ENCODE measurements at places on chromosomes 3 and 15.

GRCh38 chr3:5292512-5292911 lies 105.0 kb downstream of the EDEM1 start:
- DNase-seq = no peak

- no peak for DNase-seq
Observed at GRCh38 chr3:30332196-30333021, 274.0 kb upstream of the TGFBR2 start.

DNA sequence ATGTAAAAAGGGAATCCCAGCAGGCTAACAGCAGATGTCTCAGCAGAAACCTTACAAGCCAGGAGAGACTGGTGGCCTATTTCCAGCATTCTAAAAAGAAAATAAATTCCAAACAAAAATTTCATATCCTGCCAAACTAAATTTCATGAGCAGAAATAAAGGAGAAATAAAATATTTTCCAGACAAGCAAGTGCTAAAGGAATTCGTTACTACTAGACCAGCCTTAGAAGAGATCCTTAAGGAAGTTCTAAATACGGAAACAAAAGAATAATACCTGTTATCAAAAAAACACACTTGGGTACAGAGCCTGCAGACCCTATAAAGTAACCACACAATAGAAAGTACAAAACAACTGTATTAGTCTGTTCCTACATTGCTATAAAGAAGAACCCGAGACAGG lies 41.4 kb downstream of the HDGFL3 start:
- no peak for DNase-seq

GRCh38 chr3:30964612-30965011 lies 70.2 kb upstream of the GADL1 start:
- no peak for DNase-seq

DNA sequence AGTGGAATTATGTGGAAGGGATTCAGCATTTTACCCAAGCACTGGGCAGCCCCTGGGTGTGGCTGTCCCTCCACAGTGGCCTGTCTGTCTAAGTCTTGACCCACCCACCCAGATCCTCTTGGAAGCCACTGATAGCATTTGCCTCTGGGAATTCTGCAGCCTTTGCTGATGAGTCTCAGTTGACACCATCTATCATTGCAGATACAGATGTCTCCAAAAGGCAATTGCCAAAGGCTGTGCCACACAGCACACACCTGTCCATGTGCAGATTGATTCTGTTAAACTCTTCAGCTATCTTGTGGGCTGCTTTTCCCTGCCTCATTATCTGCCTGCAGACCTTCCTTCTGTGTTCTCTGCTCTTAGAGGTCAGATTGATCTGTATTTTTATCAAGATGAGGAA lies 18.1 kb downstream of the CX3CR1 start:
- DNase-seq = no peak

GRCh38 chr3:171347301-171348039 lies 112.7 kb downstream of the TNIK start:
- no peak for DNase-seq

GRCh38 chr15:31439328-31439727 lies 112.7 kb downstream of the KLF13 start:
- DNase-seq = peak; percentile 1

DNA sequence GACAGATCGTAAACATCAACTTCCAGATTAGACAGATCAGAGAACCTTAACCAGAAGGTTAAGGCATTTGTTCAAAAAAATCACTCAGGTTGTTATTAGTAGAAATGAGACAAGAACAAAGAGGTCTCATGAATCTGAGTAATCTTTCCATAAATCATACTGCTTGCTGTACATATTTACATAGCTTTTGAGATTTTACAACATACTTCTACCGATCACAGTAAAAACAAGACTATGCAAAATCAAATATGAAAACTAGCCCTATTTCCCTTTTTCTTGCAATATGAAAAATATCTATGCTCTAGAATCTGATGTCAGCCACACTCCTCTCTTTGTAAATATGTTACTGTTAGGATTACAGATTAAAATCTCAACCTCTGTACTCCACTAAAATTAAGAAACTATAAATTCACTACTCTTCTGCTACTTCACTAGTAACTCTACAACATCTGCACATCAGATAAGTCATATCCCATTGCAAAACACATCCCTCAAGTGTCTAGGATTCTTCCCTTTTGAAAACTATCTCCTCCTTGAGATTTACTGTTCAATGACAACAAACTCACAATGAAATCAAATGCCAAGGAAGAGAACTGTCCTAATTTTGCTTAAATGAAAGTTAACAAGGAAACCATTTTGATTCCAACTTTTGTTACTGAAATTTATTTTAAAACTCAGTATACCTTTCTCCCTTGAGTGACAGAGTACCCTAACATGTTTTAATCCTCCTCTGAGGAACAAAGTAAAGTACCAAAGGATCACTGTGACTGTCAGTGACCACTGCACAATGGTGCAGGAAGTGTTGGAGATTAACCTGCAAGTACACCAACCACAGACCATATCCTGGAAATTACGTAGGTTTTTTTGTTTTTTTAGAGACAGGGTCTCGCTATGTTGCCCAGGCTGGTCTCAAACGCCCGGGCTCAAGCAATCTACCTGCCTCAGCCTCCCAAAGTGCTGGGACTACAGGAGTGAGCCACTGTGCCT lies 12.8 kb downstream of the DCUN1D1 start:
- no peak for DNase-seq

DNA sequence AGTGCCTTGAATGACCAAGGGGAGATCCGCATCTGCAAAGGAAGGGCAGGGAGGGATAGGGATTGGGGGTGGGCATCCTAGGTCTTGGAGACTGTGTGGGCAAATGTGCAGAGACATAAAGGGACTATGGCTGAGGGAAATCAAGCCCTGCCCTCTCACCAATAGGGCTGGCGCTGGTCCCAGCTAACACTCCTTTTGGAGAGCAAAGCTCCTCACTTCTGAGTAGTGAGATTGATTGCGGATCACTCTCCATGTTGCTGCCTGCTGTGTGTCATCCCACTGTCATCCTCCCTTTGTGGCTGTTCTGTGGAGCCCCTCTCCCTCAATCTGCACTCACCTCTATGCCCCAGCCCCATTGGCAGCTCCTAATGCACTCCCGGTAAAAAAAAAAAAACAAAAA lies 2.2 kb upstream of the CELSR3 start:
- DNase-seq = no peak

DNA sequence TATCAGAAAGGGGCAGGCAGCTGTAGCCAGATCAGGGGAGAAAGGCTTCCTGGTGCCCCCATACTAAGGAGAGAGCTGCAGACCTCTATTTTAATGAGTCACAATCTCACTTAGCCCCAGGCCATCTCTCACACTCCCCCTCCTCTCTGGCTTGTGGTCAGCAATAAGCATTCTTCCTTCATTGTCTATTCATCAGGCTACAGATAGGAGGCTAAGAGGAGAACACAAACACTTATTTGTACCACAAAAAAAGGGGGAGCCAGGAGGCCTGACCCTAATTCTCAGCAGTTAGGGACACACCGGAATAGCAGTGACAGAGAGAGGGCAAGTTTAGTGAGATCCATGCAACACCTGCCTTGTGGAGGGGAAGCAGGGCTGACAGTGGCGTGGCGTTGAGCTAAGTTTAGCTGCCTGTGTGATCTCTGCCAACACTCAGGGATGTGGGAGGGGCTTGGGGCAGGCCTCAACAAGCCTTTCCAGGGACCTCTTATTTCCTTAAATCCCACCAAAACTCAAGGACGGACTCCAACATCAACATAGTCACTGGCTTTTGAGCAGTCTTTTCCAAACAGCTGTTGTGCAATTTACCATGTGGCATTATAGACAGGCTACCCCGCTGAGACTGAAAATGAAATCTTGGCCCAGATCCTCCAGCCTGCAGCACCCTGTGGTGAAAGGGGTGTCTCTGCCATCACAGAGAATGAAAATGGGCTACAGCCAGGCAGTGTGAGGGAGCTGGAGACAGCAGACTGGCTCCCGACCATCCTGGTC lies 191.9 kb upstream of the TSC22D2 start:
- no peak for DNase-seq

- DNase-seq = no peak
Observed at GRCh38 chr3:77303955-77304699, 264.2 kb downstream of the ROBO2 start.

- no peak for DNase-seq
Observed at GRCh38 chr3:38222032-38222634, 43.5 kb upstream of the SLC22A13 start.

- DNase-seq = no peak
Observed at GRCh38 chr15:60656041-60656440, 177.1 kb upstream of the ICE2 start.

DNA sequence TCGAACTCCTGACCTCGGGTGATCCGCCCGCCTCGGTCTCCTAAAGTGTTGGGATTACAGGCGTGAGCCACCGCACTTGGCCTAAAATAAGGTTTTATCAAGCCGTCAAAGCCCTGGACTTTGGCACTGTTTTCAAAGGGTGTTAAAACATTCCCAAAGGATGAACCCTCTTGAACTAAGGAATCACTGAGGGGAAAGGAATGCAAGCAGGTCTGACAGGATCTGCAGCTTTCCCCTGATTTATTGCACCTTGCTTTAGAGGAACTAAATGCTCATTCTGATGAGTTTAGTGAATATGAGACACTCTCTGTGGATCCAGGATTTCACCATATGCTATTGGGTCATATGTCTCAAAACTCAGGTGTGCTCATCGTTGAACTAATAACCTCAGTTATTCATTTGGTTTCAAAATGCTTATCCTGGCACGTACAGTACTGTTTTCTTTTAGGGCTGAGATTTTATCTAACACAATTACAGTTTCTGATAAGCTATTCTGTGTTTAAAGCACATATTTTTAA lies 63.0 kb upstream of the TSC22D2 start:
- DNase-seq = no peak

DNA sequence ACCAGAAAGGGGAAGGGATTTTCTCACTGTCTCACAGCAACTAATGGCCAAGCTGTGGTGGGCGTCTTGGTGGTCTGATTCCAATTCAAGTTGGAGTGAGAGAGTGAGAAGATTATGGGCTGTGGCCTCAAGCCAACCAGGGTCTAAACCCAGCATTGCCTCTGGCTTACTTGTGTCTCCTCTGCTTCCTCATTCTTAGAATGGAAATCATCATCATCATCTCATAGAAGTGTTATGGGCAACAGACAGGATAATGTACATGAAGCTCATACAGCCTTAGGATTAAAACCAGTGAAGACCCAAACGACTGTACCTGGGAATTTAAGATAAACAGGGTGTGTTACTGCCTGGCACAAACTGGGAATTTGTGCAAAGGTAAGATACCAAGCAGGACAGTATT lies 29.1 kb upstream of the IREB2 start:
- DNase-seq = no peak

- DNase-seq = peak; percentile 33
Observed at GRCh38 chr15:101568309-101568708, 78.8 kb upstream of the PCSK6 start.

DNA sequence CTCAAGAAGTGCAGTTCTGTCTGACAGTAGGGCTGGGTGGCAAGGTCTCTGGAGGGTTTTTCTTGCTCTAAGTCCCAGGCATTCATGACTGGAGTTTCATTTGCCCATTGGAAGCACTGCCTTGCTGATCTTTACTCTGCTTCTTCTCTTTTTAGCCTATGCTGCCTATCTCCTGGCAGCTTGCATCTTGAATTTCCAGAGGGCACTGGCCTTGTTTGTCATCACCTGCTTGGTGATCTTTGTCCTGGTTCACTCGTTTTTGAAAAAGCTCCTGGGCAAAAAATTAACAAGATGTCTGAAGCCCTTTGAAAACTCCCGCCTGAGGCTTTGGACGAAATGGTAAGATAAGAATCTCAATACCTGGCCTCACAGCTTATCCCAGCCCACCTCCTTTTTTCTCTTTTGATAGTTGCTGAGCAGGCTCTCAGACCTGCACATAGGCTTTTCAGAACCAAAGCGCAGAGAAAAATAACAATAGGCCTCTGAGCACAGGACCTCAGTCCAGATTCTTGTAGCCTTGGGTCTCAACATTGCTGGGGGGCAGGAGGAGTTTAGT lies 10.9 kb downstream of the SLC28A2 start:
- no peak for DNase-seq

GRCh38 chr3:132549890-132550578 lies 47.0 kb upstream of the ACKR4 start:
- DNase-seq = no peak

DNA sequence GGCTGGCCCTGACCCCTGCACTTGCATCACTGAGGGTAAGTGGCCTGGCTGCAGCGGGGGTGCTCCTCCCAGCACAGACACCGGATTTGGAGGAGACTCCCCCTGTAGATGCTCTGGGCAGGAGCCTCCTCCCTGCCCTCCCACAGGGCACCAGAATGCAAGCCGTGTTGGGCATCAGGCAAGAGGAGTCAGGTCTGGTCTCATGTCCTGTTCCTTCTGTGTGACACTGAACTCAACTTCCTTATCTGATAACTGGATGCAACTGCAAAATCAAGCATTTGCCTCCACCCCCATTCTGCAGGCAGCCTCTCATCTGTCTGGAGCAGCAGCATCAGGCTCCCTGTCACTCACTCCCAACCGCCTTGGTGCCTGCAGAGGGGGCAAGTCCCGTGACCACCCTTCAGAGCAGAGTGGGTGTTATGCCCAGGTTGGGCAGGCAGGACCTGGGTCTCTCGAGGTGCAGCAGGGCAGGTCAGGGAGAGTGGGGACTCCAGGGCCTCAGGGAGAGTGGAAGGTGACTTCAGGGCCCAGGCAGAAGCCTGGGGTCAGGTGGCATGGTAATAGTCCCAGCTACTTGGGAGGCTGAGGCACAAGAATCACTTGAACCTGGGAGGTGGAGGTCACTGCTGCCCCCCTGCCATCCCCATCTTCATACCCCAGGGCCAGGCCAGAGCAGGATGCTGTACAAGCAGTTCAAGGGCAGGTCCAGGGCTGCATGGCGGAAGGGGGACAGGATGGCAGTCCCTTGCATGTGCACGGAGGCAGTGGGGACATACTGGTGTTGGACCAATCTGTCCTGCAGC lies 10.5 kb upstream of the RPL29 start:
- no peak for DNase-seq

DNA sequence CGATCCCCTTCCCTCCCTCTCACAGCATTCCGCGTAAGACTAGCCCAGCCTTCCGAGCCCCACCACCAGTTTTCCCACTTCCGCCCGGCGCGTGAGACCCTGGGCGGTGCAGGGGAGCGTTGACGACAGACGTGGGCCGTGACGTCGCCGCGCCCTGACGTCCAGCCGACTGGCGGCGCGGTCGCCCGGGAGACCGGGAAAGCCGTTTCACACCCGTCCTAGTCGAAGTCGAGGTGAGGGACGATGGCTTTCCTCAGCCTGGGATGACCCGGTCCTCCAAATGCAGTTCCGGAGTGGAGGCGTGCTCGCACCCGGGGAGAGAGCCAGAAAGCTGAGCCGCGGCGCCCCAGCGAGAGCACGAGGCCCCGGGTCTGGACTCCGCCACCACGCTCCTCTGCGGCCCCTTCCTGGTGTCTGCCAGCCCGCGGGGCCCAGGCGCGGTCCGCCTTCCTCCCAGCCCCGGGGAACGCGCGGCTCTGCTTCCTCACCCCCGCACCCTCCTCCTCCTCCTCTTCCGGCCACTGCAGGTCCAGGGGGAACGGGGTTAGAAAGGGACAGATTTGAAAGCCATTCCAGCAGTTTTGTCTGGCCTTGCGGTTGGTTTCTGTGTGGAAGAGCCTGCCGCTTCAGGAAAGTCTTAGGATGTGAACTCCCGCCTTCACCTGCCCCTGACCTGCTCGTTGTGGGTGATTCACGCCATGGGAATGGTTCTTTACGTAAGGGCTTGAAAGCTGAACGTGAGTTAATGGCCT lies at the start of gene LEKR1:
TSS of gene LEKR1 (plus strand) at position 210 of the 752 bp plus-strand sequence. CDS start 2,977 bp downstream, outside the sequence.
- peak; percentile 91 for DNase-seq

All from SW 1271 (cell line).